ENCODE measurements at places on chromosomes 2 and 18. TPM values are rescaled to one million over a fixed set of nuclear protein-coding genes. Genes with fewer than 3 reads are reported as not detected.
A peak's percentile ranks its signal among the peaks of the same experiment; 100 is the strongest.

DNA sequence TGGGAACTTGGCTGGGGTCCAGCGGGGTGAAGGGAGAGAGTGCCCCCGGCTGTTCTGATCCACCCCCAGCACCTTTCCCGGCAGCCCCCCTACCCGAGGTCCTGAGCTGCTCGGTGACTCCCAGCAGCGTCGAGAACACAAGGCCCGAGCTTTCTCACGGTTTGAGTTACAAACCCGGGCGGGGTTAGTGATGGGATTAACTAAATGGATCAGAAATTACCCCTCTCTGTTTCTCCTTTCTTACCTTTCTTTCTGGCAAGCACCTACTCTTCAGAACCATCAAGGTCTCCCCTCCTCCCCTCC is 139.4 kb upstream of the GPC1 start:
- H3K4me3 ChIP-seq, result no peak overlapping the region
- H3K36me3 ChIP-seq, result no peaks in the 10 kb centered on the region
- no peak overlapping the region for H3K27ac ChIP-seq
- no peaks in the 10 kb centered on the region for H3K4me1 ChIP-seq

DNA sequence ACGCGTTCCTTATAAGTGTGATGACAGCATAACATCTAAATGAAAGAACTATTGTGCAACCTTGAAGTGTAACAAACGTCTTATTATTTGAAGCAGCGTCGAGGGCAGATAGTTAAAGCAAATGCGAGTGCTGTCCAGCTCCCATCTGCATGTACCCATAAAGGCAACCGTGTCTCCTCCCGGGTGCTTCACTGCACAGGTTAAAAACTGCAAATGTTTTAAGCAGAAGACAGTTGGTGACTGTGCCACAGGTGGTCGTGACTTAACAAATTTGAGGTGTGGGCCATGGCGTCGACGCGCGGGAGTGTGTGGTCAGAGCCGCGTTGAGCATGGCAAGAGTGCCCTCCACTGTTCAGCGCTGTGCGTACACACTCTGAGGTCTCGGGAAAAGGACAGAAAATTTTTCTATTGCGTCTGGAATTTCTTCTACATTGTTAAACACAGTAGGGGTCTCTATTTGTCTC is 6.4 kb downstream of the SALL3 start:
- DNase-seq, result no peak
- H3K36me3 ChIP-seq, result no peaks in the 10 kb centered on the region
- H3K27me3 ChIP-seq, result peaks cover 25% of the 10 kb centered on the region
- no peak overlapping the region for H3K4me3 ChIP-seq
- H3K4me1 ChIP-seq, result no peaks in the 10 kb centered on the region
- no peak overlapping the region for H3K27ac ChIP-seq

- no peak overlapping the region for H3K27ac ChIP-seq
- H3K4me3 ChIP-seq, result no peak overlapping the region
- no peak for DNase-seq
- H3K36me3 ChIP-seq, result peaks cover 100% of the 10 kb centered on the region
- H3K27me3 ChIP-seq, result no peaks in the 10 kb centered on the region
These were observed 44.5 kb downstream of the ANO7 start for GRCh38 chr2:241232736-241233575.

GRCh38 chr18:21439431-21439846 is 161.1 kb downstream of the ESCO1 start:
- no peaks in the 10 kb centered on the region for H3K27me3 ChIP-seq
- H3K4me3 ChIP-seq, result no peak overlapping the region
- DNase-seq, result no peak
- H3K4me1 ChIP-seq, result no peaks in the 10 kb centered on the region
- no peak overlapping the region for H3K27ac ChIP-seq
- no peaks in the 10 kb centered on the region for H3K36me3 ChIP-seq

GRCh38 chr2:47179388-47179787 is 24.3 kb upstream of the STPG4 start:
- H3K36me3 ChIP-seq, result no peaks in the 10 kb centered on the region
- no peak overlapping the region for H3K4me3 ChIP-seq
- no peak for DNase-seq
- H3K4me1 ChIP-seq, result no peaks in the 10 kb centered on the region
- no peaks in the 10 kb centered on the region for H3K27me3 ChIP-seq

GRCh38 chr2:105627534-105627933 is 117.2 kb upstream of the NCK2 start:
- no peak overlapping the region for H3K4me3 ChIP-seq
- no peaks in the 10 kb centered on the region for H3K4me1 ChIP-seq

- no peaks in the 10 kb centered on the region for H3K27me3 ChIP-seq
- no peaks in the 10 kb centered on the region for H3K36me3 ChIP-seq
- no peak for DNase-seq
- no peaks in the 10 kb centered on the region for H3K4me1 ChIP-seq
- no peak overlapping the region for H3K27ac ChIP-seq
- H3K4me3 ChIP-seq, result no peak overlapping the region
These were observed 59.2 kb upstream of the SLC5A7 start for GRCh38 chr2:107927034-107927534.

GRCh38 chr2:212730994-212731393 is 192.4 kb upstream of the ERBB4 start:
- H3K27me3 ChIP-seq, result no peaks in the 10 kb centered on the region
- H3K4me1 ChIP-seq, result no peaks in the 10 kb centered on the region
- DNase-seq, result no peak
- no peak overlapping the region for H3K27ac ChIP-seq

- no peaks in the 10 kb centered on the region for H3K36me3 ChIP-seq
- DNase-seq, result no peak
- H3K27me3 ChIP-seq, result no peaks in the 10 kb centered on the region
- no peak overlapping the region for H3K4me3 ChIP-seq
- H3K4me1 ChIP-seq, result no peaks in the 10 kb centered on the region
- H3K27ac ChIP-seq, result no peak overlapping the region
These were observed 51.3 kb upstream of the LTBP1 start for GRCh38 chr2:32895424-32895823.

GRCh38 chr2:236166796-236167296 is 1.3 kb downstream of the GBX2 start:
- no peak overlapping the region for H3K27ac ChIP-seq
- H3K36me3 ChIP-seq, result no peaks in the 10 kb centered on the region
- no peaks in the 10 kb centered on the region for H3K4me1 ChIP-seq
- peaks cover 99% of the 10 kb centered on the region for H3K27me3 ChIP-seq
- no peak for DNase-seq

- H3K36me3 ChIP-seq, result no peaks in the 10 kb centered on the region
- H3K4me1 ChIP-seq, result no peaks in the 10 kb centered on the region
- DNase-seq, result peak; percentile 91
- no peaks in the 10 kb centered on the region for H3K27me3 ChIP-seq
These were observed 25.3 kb upstream of the STAM2 start for GRCh38 chr2:152200565-152201465.

DNA sequence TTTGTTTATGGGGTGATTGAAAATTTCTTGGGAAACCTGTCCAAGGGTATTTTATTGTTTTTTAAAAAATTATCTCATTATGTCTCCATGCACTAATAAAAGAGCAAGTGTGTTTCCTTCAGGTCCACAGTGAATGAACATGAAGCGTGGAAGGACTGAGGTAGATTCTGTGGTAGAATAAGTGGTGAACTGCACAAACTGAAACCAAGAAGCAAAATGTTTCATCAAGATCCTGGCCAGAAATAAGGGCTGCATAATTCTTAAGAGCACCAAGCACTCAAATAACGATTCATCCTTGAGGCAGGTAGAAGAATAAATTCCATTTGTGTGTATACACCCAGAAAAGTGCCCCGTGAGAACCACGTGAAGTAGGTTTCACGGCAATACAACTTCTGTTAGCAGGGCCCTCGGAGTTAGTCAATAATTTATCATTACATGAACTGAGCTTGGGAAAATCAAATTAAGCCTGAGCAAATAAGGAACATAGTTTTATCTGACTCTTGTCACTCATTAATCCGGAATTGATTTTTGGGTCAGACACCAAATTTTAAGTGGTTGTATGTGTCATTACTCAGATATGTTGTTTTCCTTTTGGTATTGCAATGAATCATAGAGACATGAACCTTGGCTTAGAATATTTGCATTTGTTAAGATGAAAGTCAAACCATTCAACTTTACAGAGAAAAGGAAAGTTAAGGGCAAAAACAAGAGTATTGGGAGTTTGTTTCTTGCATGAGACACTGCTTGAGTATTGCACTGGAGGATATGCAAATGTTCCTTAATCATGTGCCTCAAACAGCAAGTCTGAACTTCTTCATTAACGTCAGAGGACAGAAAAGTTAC is 472.6 kb upstream of the NETO1 start:
- no peaks in the 10 kb centered on the region for H3K4me1 ChIP-seq
- no peak overlapping the region for H3K4me3 ChIP-seq
- DNase-seq, result no peak
- no peaks in the 10 kb centered on the region for H3K27me3 ChIP-seq
- no peaks in the 10 kb centered on the region for H3K36me3 ChIP-seq

DNA sequence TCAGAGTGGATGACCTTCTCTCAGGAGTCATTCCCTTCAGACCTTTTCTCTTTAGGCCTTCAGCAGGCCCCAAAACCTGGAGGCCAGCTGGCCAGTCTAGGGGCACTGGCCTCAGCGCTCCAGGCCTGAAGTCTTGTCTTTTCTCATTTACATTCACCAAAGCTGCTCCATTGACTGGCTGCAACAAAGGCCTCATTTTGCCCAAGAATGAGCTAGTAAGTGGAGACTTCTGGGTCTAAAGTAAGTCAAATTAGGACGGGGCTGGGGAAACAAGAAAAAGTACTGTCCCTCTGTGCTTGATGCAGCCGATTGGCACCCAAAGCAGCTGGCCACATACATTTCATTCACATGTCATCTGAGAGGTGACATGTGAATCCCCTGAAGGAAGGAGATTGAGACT is 83.8 kb upstream of the RIOK3 start:
- no peak overlapping the region for H3K4me3 ChIP-seq
- H3K4me1 ChIP-seq, result no peaks in the 10 kb centered on the region
- H3K36me3 ChIP-seq, result no peaks in the 10 kb centered on the region
- H3K27me3 ChIP-seq, result no peaks in the 10 kb centered on the region
- DNase-seq, result no peak

DNA sequence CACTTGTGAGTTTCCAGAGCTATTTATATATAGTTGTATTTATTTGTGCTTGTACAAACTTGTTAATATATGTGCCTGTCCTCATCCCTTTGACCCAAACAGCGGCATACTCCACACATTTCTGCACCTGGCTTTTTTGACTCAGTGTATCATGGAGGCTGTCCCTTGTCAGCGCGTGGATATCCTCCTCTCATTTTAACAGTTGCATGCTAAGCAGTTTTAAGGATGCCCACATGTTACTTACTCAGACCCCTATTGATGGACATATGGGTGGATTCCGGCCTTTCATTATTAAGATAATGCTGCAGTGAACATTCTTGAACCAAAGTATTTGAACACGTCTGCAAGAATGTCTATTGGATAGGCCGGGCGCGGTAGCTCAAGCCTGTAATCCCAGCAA is 655 bp upstream of the MREG start:
- H3K4me3 ChIP-seq, result no peak overlapping the region
- no peak overlapping the region for H3K27ac ChIP-seq
- H3K27me3 ChIP-seq, result no peaks in the 10 kb centered on the region
- H3K36me3 ChIP-seq, result no peaks in the 10 kb centered on the region
- H3K4me1 ChIP-seq, result peaks cover 7% of the 10 kb centered on the region

GRCh38 chr18:74463254-74463653 is 6.1 kb upstream of the DIPK1C start:
- no peaks in the 10 kb centered on the region for H3K27me3 ChIP-seq

- no peak overlapping the region for H3K27ac ChIP-seq
- no peak for DNase-seq
- H3K27me3 ChIP-seq, result no peaks in the 10 kb centered on the region
- no peaks in the 10 kb centered on the region for H3K36me3 ChIP-seq
These were observed 149.2 kb downstream of the TSN start for GRCh38 chr2:121904656-121905055.

GRCh38 chr2:235765181-235765820 is 271.5 kb downstream of the AGAP1 start:
- H3K27me3 ChIP-seq, result no peaks in the 10 kb centered on the region
- H3K4me1 ChIP-seq, result peaks cover 18% of the 10 kb centered on the region
- DNase-seq, result peak; percentile 84
- peak overlapping the region; percentile 56 for H3K27ac ChIP-seq

DNA sequence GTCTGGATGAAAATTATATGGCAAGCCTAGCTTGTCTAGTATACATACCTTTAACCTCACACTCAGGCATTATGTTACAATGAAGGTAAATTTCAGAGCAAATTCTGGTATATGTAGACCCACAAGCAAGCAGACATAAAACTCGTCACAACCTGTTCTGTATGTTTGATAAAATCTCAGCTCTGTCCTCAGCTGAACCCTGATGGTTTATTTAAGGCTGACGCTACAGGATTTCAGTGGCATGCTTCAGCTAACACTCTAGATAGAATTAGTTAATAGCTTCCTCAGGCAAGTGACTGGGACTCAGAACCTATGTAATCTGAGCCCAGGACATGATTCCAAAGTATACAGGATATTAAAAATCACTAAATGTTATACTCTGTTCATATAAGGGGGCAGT is 68.2 kb upstream of the MC2R start:
- H3K36me3 ChIP-seq, result no peaks in the 10 kb centered on the region
- DNase-seq, result no peak
- no peaks in the 10 kb centered on the region for H3K27me3 ChIP-seq
- no peak overlapping the region for H3K27ac ChIP-seq

- DNase-seq, result no peak
- H3K4me3 ChIP-seq, result no peak overlapping the region
- no peaks in the 10 kb centered on the region for H3K4me1 ChIP-seq
- no peaks in the 10 kb centered on the region for H3K36me3 ChIP-seq
- no peak overlapping the region for H3K27ac ChIP-seq
These were observed 145.5 kb downstream of the ADCYAP1 start for GRCh38 chr18:1050012-1050657.

DNA sequence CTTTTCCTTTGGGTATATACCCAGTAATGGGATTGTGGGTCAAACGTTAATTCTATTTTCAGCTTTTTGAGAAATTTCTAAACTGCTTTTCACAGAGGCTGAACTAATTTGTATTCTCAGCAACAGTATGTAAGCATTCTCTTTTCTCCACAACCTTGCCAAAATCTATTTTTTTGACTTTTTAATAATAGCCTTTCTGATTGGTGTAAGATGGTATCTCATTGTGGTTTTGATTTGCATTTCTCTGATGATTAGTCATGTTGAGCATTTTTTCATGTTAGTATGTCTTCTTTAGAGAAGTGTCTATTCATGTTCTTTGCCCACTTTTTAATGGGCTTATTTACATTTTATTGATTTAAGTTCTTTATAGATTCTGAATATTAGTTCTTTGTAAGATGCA is 145.5 kb downstream of the TRABD2A start:
- DNase-seq, result no peak
- no peaks in the 10 kb centered on the region for H3K36me3 ChIP-seq
- no peak overlapping the region for H3K4me3 ChIP-seq
- no peak overlapping the region for H3K27ac ChIP-seq
- no peaks in the 10 kb centered on the region for H3K27me3 ChIP-seq

- no peaks in the 10 kb centered on the region for H3K36me3 ChIP-seq
- peaks cover 43% of the 10 kb centered on the region for H3K4me1 ChIP-seq
- H3K4me3 ChIP-seq, result no peak overlapping the region
- H3K27ac ChIP-seq, result peak overlapping the region; percentile 56
- no peak for DNase-seq
- H3K27me3 ChIP-seq, result no peaks in the 10 kb centered on the region
These were observed 8.1 kb upstream of the WIPF1 start for GRCh38 chr2:174605687-174606086.

- no peak for DNase-seq
- H3K4me3 ChIP-seq, result no peak overlapping the region
- no peaks in the 10 kb centered on the region for H3K36me3 ChIP-seq
- no peak overlapping the region for H3K27ac ChIP-seq
These were observed 146.8 kb downstream of the RBM43 start for GRCh38 chr2:151114874-151115273.

Gene GALR1
- total RNA-seq, result 0.33 TPM

Gene SERPINB3
- total RNA-seq, result not detected

Gene SLC5A7
- total RNA-seq, result 2.9 TPM

Gene CTAGE1
- total RNA-seq, result not detected

Gene GLB1L
- total RNA-seq, result 26.0 TPM

Gene CDH2
- 4.9 TPM for total RNA-seq

Gene MPP4
- not detected for total RNA-seq

Gene KCNJ13
- not detected for total RNA-seq

Gene POTEC
- total RNA-seq, result not detected

Measured in sigmoid colon (tissue), 7 donors.